ENCODE measurements at places on chromosomes 5 and 9.

- no peak for DNase-seq
Measured at GRCh38 chr9:127537014-127537413, 75.1 kb upstream of the STXBP1 start.

- no peak for DNase-seq
Measured at GRCh38 chr9:126275386-126276001, 51.1 kb upstream of the MVB12B start.

DNA sequence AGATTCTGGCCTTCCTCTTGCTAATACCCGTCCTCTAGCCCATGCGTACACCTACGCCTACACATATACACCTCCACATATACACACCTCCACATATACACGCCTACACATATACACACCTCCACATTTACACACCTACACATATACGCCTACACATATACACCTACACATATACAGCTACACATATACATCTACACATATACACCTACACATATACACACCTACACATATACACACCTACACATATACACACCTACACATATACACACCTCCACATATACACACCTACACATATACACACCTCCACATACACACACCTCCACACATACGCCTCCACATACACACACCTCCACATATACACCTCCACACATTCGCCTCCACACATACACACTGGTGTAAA is 27.2 kb downstream of the AK3 start:
- DNase-seq: no peak

DNA sequence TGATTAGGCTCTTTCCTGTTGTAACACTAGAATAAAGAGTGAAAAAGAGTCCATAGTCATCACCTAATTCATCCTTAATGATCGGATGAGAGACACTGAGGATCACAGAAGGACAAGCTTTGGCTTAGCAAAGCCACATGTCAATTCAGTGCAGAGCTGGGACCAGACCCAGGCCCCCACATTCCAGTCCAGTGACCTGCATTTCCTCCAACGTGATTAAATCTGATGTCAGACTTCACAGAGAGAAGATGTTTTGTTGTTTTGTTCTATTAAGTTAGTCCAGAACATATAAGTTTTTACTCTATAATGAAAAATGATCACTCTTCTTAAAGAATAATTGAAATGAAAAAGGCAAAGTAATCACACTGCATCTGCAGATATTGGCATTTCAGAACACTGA is 377.9 kb upstream of the PAPPA start:
- DNase-seq: no peak

DNA sequence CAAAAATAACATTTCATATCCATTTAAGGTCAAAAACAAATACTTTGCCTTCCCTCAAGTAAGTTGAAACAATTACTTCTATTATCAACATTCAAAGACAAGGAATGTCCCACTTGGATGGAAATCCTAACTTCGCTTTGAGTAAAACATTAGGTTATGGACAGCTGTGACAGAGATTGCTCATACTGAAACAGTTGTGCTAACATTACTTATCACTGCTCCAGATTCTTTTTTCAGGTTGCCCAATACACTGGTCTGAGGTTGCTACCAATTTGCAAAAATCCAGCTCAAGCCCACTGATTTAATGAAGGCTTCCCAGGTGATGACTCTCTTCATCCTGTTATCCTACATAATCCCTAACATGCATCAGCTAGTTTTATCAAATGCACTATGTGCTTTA is 98.3 kb downstream of the UBAP2 start:
- no peak for DNase-seq
